Stimulated activated CD4-positive, alpha-beta T cell treated with anti-CD3 and anti-CD28 coated beads, Interleukin-2, amount 100 ng/mL, for 24 hours (primary cell): ENCODE measurements at places on chromosomes 13 and 19.

DNA sequence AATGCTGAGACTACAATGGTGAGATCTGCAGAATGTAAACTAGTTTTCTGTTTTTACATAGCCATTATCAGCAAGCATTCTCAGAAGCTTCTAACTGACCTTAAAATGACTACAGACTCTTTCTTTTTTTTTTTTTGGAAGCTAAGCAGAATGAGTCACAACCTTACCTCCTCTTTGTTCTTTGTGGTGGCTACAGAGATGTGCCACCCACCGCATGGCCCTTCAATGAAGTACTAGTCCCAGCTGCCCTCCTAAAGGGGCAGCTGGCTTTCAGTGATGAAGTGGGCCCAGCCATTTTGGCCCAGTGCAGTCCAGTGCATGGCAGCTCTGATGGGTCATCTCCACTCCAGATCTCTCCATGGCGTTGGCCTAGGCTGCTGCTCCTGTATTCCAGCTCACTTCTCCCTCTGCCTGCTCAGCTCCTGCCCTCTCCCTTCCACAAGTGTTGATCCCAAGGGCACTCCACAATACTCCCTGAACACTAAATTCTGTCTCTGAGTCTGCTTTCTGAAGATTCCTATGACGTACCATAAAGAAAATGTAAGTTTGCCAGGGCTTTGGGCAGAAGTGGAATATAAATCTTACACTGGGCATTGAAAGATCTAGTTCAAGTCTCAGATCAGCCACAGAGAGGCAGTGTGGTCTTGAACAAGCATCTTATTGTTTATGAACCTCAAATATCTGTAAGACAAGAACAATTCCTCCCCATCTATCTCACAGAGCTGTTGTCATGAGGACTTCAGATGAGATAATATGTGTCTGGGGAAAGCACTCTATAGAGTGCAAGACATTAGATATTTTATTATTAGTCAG, 85.6 kb downstream of the RXFP2 start:
- no peak for DNase-seq

DNA sequence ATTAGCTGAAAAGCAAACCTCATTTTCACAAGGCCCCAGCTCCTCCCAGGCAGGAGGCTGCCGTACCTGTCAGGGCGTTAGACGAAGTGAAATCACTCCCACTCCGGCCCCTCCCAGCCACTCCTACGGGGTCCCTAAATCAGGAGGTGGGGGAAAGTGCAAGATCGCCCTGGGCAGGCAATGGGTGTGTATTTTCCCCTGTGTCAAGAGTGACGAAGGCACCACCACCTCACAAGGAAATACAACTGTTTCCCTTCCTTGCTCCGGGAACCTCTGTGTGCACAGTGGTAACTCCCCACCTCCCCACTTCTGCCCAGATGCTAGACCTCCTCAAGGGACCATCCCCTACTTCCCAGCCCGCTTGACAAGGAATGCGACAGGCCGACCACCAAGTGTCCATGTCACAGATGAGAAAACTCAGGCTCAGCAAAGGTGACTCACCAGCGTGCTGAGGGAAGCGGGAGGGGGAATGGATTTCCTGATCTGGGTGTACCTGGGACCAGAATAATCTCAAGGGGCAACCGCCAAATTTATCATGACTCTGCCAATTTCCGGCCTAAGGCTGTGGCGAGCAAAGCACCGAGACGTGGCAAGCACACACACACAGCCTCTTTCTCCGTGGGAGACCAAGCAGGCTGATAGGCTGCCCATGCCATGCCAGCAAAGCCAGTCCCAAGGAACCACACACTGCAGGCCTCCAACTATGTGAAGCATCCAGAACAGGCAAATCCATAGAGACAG, 7.3 kb downstream of the PPP6R1 start:
- peak; percentile 51 for DNase-seq

DNA sequence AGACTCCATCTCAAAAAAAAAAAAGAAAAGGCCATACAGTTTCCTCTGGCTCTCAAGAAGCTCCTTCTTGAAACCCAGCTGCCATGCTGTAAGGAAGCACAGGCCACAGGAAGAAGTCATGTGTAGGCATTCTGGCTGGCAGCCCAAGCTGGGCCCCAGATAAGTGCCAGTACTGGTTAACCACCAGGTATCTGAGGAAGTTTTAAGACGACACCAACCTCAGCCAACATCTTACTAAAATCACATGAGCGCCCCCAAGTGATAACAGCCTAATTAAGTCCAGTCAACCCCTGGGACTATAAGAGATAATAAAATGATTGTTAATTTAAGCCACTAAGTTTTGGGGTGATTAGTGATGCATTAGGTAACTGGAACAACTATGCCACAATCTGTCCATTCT, 27.4 kb upstream of the AKT2 start:
- no peak for DNase-seq

DNA sequence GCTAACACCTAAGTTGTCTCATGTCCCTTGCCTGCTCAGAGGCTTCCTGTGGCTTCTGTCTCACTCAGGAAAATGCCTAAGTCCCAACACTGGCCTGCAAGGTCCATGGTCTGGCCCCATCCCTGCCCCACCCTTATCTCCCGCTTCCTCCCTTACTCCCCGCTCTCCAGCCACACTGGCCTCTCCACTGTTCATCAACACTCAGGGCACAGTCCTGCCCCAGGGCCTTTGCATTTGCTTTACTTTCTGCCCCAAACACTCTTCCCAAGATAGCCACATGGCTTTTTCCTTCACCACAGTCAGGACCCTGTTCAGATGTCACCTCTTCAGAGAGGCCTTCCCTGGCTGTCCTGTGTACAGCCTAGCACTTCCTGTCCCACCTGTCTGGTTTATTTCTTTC, 32.1 kb upstream of the IGSF23 start:
- no peak for DNase-seq

DNA sequence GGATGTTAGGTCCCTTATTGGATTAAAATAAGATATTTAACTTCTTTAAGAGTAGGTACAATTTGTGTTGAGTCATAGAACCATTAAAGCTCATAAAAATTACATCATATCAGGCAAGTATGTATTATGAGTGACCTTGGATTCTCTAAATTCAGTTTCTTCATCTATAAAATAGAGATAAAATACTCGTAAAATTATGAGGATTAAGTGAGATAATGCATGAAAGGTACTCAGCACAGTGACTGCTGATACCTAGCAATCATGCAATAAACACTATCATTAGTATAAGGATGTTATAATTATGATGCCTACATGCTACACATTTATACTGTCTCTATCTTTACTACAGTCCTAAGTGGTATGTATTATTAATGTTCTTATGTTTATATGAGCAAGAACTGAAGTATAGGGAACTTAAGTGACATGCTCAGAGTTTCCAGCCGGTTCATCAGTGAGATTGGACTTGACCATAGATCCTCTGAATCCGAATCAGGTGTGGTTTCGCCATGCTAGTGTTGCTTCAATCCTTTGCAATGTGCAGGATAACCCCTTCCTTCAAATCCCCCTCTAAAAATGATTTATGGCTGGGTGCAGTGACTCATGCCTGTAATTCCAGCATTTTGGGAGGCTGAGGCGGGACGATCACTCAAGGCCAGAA, 22.9 kb upstream of the FRY start:
- DNase-seq: no peak
